ENCODE measurements at places on chromosomes 13 and 19.

DNA sequence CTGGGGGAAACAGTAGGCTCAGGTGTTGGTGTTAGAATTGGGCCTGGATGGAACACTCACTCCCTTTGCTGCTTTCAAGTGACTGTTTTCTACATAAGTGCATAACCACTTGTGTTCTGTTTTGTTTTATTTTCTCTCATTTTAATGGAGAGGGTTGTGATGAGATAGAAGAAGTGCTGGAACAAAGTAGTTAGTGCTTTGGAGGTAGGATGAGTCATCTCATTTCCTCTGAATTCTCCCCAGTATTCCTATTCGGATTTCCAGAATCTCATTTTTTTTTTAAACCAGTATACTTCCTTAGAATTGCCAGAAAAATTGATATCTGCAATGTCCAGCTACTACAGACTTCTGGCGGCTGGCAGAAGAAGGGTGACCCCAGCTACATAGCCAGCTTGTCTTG, 575.9 kb downstream of the MYO16 start:
- no peak for DNase-seq

DNA sequence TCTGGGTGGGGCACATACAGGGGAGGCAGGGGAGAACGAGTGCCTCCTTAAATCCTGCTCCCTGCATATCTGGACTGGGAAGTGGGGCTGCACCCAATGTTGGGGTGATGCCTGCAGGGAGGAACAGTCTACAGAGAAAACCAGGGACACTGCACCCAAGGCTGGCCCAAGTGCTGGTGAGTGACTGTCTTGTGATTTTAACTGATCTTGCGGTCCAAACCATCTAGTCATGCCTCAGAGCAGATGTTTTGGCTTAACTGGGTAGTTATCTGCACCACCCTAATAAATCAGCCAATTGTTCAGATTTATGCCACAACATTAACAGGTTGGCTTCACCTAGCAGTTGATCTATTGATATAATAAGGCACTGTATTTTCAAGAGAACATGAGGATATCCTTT, 219.2 kb upstream of the IRS2 start:
- DNase-seq = no peak

GRCh38 chr19:3586707-3587346, 1.5 kb downstream of the GIPC3 start:
- no peak for DNase-seq

- DNase-seq = no peak
Observed at GRCh38 chr19:55687281-55688201, 12.5 kb downstream of the EPN1 start.

- peak; percentile 83 for DNase-seq
Observed at GRCh38 chr19:17841810-17842662, 5.7 kb downstream of the JAK3 start.

DNA sequence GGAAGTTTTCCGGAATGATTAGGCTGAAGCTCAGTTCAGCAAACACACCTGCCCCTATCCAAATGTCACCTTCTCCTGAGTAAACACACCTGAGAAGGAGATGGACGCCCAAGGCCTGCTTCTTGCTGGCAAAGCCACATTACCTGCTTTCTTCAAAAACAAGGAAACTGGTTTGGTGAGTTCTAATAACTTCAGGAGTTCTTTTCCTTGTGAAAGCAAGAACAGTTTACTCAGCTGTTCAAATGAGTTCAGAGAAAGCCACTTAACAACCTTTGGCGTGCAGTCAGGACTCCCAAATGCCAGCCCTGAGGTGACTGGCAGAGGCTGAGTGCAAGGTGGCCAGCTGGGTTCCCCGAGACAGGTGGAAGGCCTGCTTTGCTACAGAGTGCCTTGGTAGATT, 160.5 kb downstream of the STK24 start:
- DNase-seq = peak; percentile 5

- DNase-seq = no peak
Observed at GRCh38 chr19:31254180-31254551, 95.1 kb downstream of the TSHZ3 start.

DNA sequence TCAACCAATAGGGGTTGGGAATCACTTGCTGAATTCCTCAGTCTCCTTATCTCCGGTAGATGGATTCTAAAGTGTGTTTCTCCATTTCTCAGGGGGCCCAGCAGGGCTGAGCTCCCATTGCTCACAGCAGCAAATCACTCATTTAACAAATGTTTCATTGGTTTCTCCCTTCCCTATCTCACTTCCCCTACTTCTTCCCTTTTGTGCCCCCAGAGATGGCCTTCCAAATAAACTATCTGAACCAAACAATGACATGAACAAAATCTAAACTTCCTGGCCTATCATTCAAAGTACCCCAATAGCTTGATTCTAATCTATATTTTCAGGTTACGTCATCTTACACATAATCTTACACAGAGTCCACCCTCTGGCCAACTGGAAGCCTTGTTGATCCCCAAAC, 60.4 kb downstream of the DLEU7 start:
- DNase-seq = no peak

DNA sequence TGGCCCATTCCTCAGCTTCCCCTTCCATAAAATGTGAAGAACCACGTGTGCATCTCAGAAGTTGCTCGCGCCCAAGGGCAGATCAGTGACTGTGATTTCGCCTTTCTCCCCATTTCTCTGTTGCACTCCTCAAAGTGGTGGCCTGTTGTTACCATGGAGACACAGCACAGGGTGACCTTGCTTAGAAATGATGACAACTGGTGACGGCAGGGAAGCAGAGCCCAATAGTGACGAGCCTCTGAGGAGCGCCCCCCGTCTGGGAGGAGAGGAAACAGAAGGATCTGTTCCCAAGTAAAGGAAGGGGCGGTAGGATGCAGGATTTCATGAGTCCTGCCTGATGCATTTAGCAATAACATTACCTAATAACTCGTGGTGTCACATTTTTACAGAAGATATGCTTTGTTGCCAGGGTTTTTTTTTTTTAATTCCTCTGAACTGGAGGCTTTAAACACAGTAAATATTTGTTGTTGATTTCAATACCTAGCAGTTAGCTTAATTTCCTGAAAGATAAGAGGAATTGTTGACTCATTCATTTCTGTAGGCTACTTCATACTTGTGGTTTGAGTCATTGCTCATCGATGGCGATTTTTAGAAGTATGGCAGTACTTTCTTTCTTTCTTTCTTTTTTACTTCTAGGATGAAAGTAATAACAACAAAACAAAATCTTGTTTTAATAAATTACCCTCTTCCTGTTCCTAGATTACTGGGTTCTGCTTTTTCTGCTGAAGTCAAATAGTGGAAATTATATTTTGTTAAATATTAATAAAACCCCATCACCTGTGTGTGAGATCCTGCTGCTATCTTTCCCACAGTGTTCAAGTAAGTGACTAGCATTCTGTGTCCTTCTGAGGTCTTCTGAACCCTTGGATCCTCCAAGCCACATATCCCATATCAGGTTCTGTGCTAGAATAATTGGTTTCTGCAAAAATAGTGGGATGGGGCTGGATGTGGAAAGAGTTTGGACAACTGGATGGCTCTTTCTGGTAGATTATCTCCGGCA, 36.0 kb downstream of the MBNL2 start:
- DNase-seq = peak; percentile 58

- no peak for DNase-seq
Observed at GRCh38 chr13:111652676-111653075, 332.2 kb downstream of the TEX29 start.

- no peak for DNase-seq
Observed at GRCh38 chr13:110551284-110551683, 10.2 kb downstream of the RAB20 start.

GRCh38 chr13:49561062-49561410, 24.3 kb downstream of the RCBTB1 start:
- no peak for DNase-seq

- DNase-seq = no peak
Observed at GRCh38 chr19:15671237-15671821, 1.6 kb upstream of the CYP4F12 start.

- DNase-seq = peak; percentile 65
Observed at GRCh38 chr19:52542984-52543664, 15.7 kb downstream of the ZNF808 start.

GRCh38 chr19:13865571-13866462, 11.1 kb upstream of the NANOS3 start:
- DNase-seq = no peak

- no peak for DNase-seq
Observed at GRCh38 chr13:79398127-79398526, 7.9 kb downstream of the RBM26 start.

- no peak for DNase-seq
Observed at GRCh38 chr19:2055931-2056836, 5.1 kb upstream of the MKNK2 start.

DNA sequence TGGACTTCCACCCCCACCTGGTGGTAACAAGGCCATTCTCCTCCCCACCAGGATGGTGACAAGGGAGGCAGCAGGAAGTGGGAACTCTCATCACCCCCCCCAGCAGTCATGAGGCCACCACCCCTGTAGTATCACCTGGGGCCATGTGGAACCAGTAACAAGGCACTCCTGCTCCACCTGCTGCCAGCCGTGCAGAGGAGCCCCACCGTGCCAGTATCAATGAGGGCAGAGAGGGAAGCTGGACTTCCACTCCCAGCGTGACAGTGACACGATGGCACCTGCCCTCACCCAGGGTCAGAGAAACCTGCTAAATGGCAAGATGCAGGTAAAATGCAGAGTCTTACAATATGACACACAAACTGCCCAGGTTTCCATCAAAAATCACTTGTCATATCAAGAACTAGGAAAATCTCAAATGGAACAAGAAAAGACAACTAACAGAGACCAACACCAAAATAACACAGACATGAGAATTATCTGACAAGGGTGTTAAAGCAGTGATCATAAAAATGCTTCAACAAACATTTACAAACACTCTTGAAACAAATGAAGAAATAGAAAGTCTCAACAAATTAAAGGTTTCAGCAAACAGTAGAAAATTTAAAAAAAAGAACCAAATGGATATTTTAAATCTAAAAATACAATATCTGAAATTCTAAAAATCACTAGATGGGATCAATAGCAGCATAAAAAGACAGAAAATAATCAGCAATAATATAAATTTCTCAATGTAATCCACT, 9.1 kb upstream of the SPACA7 start:
- DNase-seq = no peak

DNA sequence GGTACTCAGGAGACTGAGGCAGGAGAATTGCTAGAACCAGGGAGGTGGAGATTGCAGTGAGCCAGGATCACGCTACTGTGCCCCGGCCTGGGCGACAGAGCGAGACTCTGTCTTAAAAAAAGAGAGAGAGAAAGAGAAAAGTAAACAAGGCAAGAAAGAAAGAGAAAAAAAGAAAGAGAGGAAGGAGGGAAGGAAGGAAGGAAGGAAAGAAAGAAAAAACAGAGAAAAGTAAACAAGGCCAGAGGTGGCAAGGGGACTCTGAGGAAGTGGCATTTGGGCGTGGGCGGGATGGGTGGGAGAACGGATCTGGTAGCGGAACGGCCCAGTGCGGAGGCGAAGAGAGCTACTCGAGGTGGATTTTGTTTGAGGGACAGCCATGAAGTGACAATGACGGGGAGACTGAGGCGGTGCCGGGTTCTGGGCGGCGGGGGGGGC, 7.5 kb upstream of the ARRDC2 start:
- DNase-seq = no peak

- DNase-seq = no peak
Observed at GRCh38 chr19:927780-928401, 2.1 kb downstream of the ARID3A start.

DNA sequence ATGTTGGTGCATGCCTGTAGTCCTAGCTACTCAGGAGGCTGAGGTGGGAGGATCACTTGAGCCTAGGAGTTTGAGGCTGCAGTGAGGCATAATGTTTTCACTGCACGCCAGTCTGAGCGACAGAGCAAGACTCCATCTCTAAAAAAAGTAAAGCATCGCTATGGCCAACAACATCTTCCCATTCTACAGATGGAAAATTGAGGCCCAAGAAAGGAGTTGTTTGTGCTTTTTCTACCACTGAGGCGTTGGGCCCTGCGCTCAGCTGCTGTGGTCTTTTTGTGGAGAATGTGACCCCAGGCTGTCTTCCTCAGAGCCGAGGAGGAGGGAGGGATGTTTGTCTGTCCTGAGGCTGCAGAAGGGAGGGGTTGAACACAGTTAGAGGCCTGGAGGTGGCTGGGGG, 485 bp upstream of the C5AR2 start:
- no peak for DNase-seq

- no peak for DNase-seq
Observed at GRCh38 chr19:49528211-49528771, 488 bp downstream of the RCN3 start.

- no peak for DNase-seq
Observed at GRCh38 chr13:20126541-20127261, 34.2 kb downstream of the GJA3 start.

DNA sequence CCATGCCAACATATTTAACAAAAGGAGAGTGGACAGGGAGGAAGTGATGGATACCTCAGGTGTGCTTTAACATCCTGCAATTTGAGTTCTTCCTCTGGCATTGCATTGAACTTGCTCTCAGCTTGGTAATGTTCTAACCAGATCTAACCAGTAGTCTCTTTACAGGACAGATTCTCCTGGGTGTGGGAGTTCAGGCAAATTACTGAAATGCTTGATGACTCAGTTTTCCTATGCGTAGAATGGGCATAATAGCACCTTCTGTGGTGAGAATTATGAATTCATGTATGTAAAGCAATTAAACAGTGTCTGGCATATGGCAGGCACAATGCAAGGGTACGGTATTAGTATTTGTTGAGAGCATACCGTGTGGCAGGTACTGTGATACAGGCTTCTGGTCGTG, 3.6 kb downstream of the AKAP11 start:
- no peak for DNase-seq

GRCh38 chr13:45615501-45616101, at the start of gene ERICH6B:
Gene ERICH6B (minus strand): TSS chr13:45615739. CDS start chr13:45597005, 18,734 bp downstream.
- DNase-seq = no peak

DNA sequence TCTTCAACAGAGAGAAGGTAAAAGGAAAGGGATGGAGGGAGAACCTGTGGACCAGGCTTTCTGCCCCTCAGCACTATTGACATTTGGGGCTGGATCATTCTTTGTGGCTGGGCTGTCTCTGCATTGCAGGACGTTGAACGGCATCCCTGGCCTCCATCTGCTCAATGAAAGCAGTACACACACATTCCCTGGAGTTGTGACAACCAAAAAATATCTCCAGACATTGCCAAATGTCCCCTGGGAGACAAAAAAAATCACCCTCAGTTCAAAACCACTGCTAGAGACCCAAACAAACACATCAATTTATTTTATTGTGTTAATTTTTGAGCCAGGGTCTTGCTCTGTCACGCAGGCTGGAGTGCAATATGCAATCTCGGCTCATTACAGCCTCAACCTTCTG, 43.3 kb downstream of the INSR start:
- no peak for DNase-seq

GRCh38 chr13:28623782-28624706, 34.9 kb upstream of the POMP start:
- DNase-seq = no peak

GRCh38 chr19:16327169-16327475, 2.5 kb downstream of the KLF2 start:
- no peak for DNase-seq

- no peak for DNase-seq
Observed at GRCh38 chr13:77465603-77466195, 69.8 kb upstream of the SCEL start.

GRCh38 chr13:71632721-71633120, 234.3 kb downstream of the DACH1 start:
- DNase-seq = no peak

- DNase-seq = no peak
Observed at GRCh38 chr19:493391-494170, 2.7 kb upstream of the MADCAM1 start.

- no peak for DNase-seq
Observed at GRCh38 chr19:33256261-33256660, 30.6 kb upstream of the SLC7A10 start.

GRCh38 chr19:57362419-57362818, 932 bp upstream of the TRAPPC2B start:
- DNase-seq = no peak

- DNase-seq = no peak
Observed at GRCh38 chr19:33947265-33947964, 150.7 kb downstream of the KCTD15 start.

GRCh38 chr19:3186160-3186688, 494 bp downstream of the NCLN start:
- DNase-seq = no peak

Measured in activated CD8-positive, alpha-beta memory T cell treated with anti-CD3 and anti-CD28 coated beads for 24 hours (primary cell).